ENCODE measurements at places on chromosomes 6 and 20.

DNA sequence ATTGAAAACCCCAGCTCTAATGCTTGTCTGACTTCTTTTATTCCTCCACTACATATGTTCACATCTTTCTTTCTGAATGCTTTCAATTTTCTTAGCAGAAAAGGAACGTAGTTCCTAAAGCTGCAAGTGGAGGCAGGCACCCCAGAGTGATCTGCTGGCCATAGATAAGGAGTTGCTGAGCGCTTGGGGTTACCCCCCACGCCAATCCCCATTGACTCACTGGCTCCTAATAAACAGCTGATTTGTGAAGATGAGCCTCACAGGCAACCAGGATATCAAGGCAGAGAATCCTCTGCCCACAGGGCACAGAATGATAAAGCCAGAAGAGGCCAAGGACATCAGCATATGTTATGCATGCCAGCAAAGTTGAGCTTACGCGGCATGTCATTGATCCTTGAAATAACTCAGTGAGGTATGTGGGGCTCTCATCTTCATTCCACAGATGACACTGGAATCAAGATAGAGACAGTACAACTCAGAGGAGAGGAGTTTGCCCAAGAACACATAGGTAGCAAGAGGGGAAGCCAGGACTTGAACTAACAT lies 129.1 kb upstream of the PTPRT start:
- DNase-seq: no peak

GRCh38 chr20:48711696-48712464 lies 115.9 kb downstream of the PREX1 start:
- no peak for DNase-seq

GRCh38 chr6:117481278-117481925 lies 1.1 kb upstream of the DCBLD1 start:
- DNase-seq: no peak

DNA sequence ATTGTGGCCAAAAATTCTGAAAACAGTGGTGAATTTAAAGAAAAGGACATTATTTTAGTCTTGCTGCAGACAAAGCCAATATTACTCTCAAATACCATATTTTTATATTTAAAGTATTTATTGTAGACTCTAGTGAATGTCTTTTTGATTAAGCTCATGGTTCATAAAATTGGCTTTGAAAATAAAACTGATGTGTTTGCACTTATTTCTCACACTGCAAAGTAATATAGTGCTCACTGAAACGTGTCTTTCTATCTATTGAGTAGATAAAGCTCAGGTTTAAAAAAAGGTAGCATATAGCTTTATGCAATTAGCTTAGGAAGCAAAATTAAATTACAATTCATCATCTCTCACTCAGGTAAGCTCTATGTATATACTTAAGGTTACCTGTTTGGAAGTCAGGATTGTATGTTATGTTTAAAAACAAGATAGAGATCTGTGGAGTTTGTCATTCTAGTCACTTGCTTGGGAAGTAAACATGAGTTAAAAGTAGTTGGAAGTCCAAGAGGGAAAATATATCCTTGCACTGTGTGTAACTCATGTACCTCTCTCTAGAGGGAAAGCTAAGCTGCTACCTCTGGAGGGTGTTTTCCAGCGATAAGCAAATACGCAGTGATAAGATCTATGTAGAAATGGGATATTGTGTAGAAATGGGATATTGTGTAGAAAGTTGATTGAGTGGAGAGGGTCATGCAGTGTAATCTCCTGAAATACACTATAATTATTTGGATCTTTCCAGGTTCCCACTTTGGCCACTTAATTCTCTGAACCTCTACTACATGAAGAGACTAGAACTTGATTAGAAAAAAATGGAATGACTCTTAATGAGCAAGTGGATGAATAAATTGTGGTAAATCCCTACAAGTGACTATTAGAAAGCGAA lies 29.9 kb upstream of the SPTLC3 start:
- no peak for DNase-seq

- DNase-seq: no peak
These were observed 69.7 kb downstream of the PDE7B start for GRCh38 chr6:135921188-135921587.
